ENCODE measurements at places on chromosomes 4 and X. TPM values are rescaled to one million over a fixed set of nuclear protein-coding genes. Genes with fewer than 3 reads are reported as not detected.
A peak's percentile ranks its signal among the peaks of the same experiment; 100 is the strongest.

DNA sequence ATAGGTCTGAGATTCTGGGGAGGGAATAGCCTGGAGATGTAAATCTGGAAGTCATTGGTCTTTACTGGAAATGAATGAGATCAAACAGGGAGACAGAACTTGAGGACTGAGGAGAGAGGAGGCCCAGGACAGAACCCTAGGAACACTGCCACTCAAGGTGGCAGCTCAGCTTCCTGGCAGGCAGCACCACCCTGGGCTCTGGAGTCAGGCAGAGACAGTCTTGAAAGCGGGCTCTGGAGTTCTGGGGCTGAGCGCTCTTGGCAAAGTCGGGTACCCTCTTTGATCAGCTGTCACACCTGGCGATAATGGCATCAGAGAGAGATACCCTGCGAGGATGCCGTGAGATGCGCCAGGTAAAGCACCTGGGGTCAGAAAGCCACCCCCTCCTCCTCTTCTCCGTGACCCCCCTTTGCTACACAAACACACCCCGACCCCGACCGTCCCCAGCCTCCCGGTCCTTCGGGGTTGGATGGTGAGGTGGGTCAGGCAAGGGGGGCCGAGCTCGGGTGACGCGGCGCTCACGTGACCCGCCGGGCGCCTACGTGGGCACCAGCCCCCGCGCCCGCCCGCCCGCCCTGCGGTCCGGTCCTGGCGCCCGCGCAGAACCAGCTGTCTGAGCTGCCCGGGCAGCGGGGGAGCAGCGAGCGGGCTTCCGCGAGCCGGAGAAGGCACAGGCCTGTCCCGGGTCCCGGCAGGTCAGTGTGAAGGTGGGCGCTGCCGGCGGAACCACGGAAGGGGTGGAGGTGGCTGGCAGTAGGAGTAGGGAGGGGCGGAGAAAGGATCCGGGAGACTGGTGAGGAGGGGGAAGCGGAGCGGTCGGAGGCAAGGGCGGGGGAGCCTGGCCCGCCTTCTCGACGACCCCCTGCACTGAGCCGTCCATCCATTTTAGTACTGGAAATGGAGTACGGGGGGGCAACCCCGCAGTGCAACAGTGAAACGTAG lies at the start of gene TCEAL3:
TCEAL3 (plus strand) TSS at position 600 of the 942 bp plus-strand sequence. CDS start 1,102 bp downstream, outside the sequence.
- DNase-seq, result peak; percentile 26

SOX3 gene
- total RNA-seq, result not detected

GRCh38 chrX:139559383-139560042 lies 29.0 kb downstream of the F9 start:
- DNase-seq, result peak; percentile 43

- DNase-seq, result peak; percentile 44
Measured at GRCh38 chr4:30721185-30722091, 1.3 kb downstream of the PCDH7 start.

HMGB3 gene
- 23.3 TPM for total RNA-seq

DNA sequence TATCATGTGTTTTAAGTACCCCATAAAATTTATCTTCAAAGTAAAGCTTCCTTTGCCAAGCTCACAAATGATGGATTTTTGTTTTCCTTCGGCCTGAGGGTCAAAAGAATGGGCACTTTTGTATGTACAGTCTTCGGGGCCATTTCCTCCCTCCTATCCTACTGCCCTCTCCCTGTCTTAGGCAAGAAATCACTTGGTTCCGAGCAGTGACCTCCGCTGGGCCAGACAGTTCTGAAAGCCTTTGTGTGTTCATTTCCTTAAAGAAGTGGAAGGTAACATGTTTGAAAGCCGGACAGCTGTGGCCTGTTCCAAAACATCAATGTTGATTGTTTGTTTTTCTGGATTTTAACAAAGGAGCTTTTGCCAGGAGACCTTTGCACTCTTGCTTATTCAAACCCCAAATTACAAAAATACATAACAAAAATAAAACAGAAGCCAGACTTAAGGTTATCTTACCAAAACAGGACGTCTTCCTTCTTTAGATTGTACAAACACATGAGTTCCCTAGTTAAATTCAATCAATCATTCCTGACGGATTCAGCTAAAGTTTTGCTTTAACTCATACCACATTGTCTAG lies 110.6 kb upstream of the LIMCH1 start:
- no peak for DNase-seq

GRCh38 chrX:79412972-79413371 lies 45.8 kb upstream of the ITM2A start:
- DNase-seq, result peak; percentile 1

USP17L24 gene
- not detected for total RNA-seq

DNA sequence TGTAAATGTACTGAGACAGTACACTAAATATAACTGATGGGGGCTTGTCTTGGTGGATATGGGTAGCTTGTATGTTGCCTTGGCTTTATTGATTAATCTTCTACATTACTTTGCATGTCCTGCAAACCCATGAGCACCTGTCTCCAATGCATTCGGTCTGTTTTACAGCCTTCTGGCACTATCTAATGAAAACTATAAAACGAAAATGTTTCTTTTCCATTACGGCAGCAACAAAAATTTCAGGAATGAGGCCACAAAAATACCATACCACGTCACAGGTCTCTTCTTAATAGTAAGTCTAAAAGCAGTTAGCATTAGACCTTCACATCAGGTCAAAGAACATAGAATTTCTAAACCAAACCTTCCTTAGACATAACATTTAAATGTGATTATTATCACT lies 49.8 kb downstream of the EDNRA start:
- DNase-seq, result peak; percentile 20

Measured in IMR-90 (cell line).